Activated CD4-positive, alpha-beta T cell treated with anti-CD3 and anti-CD28 coated beads for 24 hours (primary cell): ENCODE measurements at places on chromosomes 12 and 14.

- DNase-seq: no peak
Measured at GRCh38 chr12:69471667-69472385, 1.6 kb downstream of the FRS2 start.

GRCh38 chr14:30621354-30621939 is 672 bp upstream of the SCFD1 start:
- DNase-seq: no peak

- DNase-seq: no peak
Measured at GRCh38 chr14:101351146-101351545, 210.1 kb upstream of the DIO3 start.

DNA sequence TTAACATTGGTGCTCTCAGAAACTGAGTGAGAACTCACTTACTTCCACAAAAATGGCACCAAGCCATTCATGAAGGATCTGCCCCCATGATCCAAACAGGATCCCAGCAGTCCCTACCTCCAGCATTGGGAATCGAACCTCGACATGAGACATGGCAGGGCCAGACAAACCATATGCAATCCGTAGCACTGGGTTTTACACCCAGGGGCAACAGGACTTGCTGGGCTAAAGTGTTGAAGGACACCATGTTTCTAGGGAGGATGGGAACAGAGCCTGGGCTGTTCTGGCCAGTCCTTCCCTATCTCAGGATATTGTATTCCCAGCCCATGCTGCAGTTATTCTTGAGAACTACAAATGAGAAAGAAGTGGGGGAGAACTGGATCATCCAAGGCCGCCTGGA is 36.6 kb downstream of the SERPINA3 start:
- DNase-seq: no peak

GRCh38 chr12:100077367-100077766 is 65.3 kb downstream of the BLTP3B start:
- no peak for DNase-seq
